ENCODE measurements at places on chromosomes 7 and 10.

DNA sequence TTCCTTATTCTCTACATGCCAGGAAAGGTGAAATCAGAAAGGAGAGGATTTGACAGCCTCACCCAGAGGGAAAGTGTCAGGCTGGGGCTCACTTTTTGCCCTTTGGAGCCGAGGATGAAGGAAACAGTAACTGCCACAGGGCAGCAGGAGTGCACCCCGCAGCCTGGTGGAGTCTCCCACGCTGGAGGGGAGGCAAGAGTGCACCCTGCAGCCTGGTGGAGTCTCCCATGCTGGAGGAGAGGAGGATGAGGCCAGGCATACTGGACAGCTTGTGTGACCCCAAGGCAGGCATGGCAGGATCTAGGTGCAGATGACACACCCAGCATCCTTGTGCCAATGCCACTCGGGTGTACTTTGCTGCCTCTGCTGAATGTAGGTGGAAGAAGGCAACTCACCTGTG is 484.0 kb downstream of the DNAJB6 start:
- no peak overlapping the region for H3K4me3 ChIP-seq
- H3K27me3 ChIP-seq, result no peaks in the 10 kb centered on the region
- H3K36me3 ChIP-seq, result no peaks in the 10 kb centered on the region
- H3K27ac ChIP-seq, result no peak overlapping the region

- H3K27ac ChIP-seq, result no peak overlapping the region
- no peaks in the 10 kb centered on the region for H3K36me3 ChIP-seq
- no peaks in the 10 kb centered on the region for H3K4me1 ChIP-seq
- H3K27me3 ChIP-seq, result no peaks in the 10 kb centered on the region
These were observed 302.3 kb upstream of the AUTS2 start for GRCh38 chr7:69295977-69296376.

DNA sequence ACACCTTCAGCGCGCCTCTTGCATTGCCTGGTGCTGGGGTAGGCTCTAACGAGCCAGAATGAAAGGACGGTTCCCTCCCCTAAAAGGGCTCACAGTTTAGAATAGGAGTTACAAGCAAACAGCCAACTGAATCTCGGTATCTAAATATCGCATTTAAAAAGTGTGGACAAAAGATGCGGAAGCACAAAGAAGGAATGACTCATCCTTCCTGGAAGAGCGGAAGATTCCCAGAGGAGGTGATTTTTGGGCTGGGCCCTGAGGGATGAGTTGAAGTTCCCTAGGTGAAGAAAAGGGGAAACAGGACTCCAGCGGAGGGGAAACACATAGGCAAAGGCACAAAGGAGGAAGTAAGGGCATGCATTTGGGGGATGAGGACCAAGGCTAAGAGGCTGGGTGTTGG is 29.9 kb downstream of the SRRM3 start:
- H3K4me1 ChIP-seq, result no peaks in the 10 kb centered on the region
- peaks cover 4% of the 10 kb centered on the region for H3K27me3 ChIP-seq
- H3K36me3 ChIP-seq, result no peaks in the 10 kb centered on the region
- DNase-seq, result no peak
- no peak overlapping the region for H3K4me3 ChIP-seq
- H3K27ac ChIP-seq, result no peak overlapping the region

DNA sequence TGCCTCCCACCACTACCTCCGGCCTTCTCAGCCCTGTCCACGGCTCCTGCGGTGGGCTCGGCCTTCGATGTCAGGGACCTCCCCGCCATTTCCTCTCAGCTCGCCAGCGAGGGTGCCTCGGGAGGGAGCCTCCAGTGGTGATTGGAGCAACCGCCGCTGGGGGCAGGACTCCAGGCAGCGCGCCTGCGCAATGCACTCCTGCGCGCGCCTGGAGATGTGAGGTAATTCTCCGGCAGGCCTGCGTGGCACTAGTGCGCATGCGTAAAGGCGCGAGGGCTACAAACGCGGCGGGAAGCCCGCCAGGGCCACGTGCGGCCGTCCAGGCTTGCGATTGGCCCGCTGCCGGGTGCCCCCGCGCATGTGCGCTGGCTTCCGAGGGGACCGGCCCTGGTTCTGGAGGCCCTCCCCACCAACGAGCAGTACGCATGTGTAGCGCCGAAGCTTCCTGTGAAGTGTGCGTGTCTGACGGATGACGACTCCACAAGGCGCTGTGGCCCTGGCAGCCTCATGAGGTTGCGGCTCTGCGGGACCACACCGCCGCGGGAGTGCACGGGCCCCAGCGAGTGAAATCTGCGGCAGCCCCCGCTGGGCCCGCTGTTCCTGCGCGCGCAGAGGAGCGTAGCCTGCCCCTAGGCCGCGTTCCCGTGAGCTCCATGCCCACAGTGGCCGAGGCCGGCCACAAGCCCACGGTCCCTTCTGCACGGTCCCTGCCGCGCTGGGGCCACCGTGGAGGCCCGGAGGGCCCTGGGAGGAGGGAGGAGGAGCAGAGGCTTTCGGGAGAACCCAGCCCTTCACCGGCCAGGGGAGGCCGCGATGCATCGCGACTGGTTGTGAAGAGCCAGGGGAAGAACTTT is at the start of gene SYCE1:
TSS of gene SYCE1 (minus strand) at position 143 of the 854 bp plus-strand sequence. CDS start at position 89, 54 bp downstream.
- H3K4me1 ChIP-seq, result no peaks in the 10 kb centered on the region
- no peak for DNase-seq
- H3K27me3 ChIP-seq, result no peaks in the 10 kb centered on the region

GRCh38 chr10:46308666-46309450 is 22.1 kb downstream of the ANTXRL start:
- 0 out of 2 replicates have a peak, but pooled peaks cover 2% of the 10 kb centered on the region for H3K27me3 ChIP-seq
- 0 out of 2 replicates have a peak, but pooled peaks cover 2% of the 10 kb centered on the region for H3K4me1 ChIP-seq
- no peaks in the 10 kb centered on the region for H3K36me3 ChIP-seq

DNA sequence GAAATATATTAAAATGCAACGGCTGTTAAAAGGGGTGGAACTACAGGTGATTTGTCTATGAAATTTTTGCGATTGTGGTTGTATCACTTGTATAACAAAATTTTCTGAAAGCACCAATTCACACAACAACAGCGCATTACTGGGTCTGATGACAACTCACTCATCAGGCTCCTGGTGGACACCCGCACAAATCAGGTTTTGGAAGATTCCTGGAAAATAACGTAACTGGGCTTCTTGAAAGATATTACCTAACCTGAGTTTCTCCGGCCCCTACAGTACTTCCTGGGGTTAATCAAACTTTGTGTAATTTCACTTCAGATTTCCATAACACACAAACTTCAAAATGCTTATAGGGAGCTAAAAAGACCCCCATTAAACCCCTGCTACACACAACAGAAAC is 7.6 kb downstream of the SNX8 start:
- H3K27me3 ChIP-seq, result no peaks in the 10 kb centered on the region
- H3K4me3 ChIP-seq, result no peak overlapping the region
- no peaks in the 10 kb centered on the region for H3K36me3 ChIP-seq

GRCh38 chr7:70712942-70713341 is 419.0 kb upstream of the GALNT17 start:
- no peaks in the 10 kb centered on the region for H3K4me1 ChIP-seq
- no peaks in the 10 kb centered on the region for H3K36me3 ChIP-seq
- no peak overlapping the region for H3K27ac ChIP-seq
- H3K4me3 ChIP-seq, result no peak overlapping the region
- no peak for DNase-seq

DNA sequence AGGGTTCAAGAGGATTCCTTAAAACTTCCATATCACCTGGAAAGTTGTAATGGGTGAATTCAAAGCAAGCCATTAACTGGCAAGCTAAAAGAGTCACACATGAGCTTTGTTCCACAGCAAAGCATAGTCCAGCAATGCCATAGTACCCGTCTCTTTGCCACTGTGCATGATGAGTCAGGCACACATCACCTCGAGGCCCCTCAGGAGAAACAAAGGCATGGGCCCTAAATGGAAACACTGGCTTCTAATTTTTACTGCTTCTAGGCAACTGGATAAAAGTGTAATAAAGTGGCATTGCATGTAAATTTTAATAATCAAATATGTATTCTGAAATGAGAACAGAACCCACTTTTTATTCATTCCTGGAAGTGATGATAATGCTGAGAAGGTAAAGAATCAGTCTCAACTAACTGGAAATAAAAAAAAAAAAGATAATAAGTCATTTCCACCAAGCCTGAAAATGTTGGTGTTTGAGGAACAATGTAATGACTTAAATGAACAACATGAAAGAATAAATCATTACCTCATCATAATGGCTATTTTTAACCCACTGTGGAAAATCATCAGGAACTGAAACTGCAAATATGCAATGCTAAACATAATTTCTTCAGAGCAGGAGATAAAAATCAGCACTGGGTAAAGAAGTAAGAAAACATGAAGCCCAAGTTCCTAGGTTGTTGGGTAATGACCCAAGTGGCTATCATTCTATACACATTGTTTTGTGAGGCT is 104.9 kb downstream of the CDK6 start:
- H3K27ac ChIP-seq, result no peak overlapping the region
- no peaks in the 10 kb centered on the region for H3K36me3 ChIP-seq
- H3K27me3 ChIP-seq, result no peaks in the 10 kb centered on the region
- no peak for DNase-seq
- no peak overlapping the region for H3K4me3 ChIP-seq

DNA sequence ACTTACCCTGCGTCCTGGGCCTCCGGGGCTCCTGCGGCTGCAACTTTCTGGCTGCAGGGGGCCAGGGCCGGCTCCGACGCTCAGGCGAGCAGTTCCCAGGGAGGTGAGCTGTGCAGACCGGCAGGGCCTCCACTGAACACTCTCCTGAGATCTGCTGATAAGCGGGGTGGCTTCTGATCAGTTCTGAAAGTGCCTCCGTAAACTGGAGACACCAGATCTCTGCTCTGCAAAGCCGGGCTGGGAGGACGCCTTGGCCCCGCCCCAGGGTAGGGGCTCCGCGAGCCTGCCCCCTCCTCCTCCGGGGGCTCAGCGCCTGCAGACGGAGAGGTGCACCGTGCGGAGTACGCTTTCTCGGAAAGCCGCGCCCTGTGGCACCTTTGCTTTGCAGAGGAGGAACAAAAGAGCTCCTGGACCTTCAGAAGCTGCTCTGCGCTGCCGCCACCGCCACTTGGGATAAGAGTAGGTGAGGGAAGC is 141.3 kb upstream of the VKORC1L1 start:
- H3K36me3 ChIP-seq, result no peaks in the 10 kb centered on the region
- DNase-seq, result no peak
- no peak overlapping the region for H3K27ac ChIP-seq
- H3K27me3 ChIP-seq, result no peaks in the 10 kb centered on the region
- no peaks in the 10 kb centered on the region for H3K4me1 ChIP-seq

GRCh38 chr10:59971915-59972314 is 65.6 kb upstream of the CCDC6 start:
- no peaks in the 10 kb centered on the region for H3K4me1 ChIP-seq
- H3K27ac ChIP-seq, result no peak overlapping the region
- H3K36me3 ChIP-seq, result no peaks in the 10 kb centered on the region
- no peaks in the 10 kb centered on the region for H3K27me3 ChIP-seq
